ENCODE measurements at places on chromosomes 4 and X. TPM values are rescaled to one million over a fixed set of nuclear protein-coding genes. Genes with fewer than 3 reads are reported as not detected.

The ARHGEF38 gene
- total RNA-seq, result under 0.01 TPM

The SERTM2 gene
- total RNA-seq, result not detected

The HSFX4 gene
- not detected for total RNA-seq

The CTAG1B gene
- total RNA-seq, result not detected

The UGT2B15 gene
- total RNA-seq, result not detected

The NAP1L3 gene
- 0.42 TPM for total RNA-seq

The TRPC3 gene
- under 0.01 TPM for total RNA-seq

The DGKK gene
- total RNA-seq, result not detected

The APBB2 gene
- total RNA-seq, result 81.7 TPM
